GM23248 (cell line): ENCODE measurements at places on chromosomes 4 and X. TPM values are rescaled to one million over a fixed set of nuclear protein-coding genes. Genes with fewer than 3 reads are reported as not detected.

TRPC5OS gene
- not detected in 2 replicates for total RNA-seq

PPBP gene
- total RNA-seq = not detected in 2 replicates

SH2D1A gene
- not detected in 2 replicates for total RNA-seq

TMEM31 gene
- not detected in 2 replicates for total RNA-seq

WNK3 gene
- 0.43 and 0.63 TPM in 2 replicates for total RNA-seq

GC gene
- not detected in 2 replicates for total RNA-seq

UBQLN2 gene
- 11.4 and 11.9 TPM in 2 replicates for total RNA-seq

FMR1NB gene
- not detected in 2 replicates for total RNA-seq

EMCN gene
- 0.13 and 0.22 TPM in 2 replicates for total RNA-seq

TEX13D gene
- total RNA-seq = not detected in 2 replicates

GRCh38 chrX:130179579-130180215, 7.9 kb downstream of the RAB33A start:
- DNase-seq = peak; percentile 25

DNA sequence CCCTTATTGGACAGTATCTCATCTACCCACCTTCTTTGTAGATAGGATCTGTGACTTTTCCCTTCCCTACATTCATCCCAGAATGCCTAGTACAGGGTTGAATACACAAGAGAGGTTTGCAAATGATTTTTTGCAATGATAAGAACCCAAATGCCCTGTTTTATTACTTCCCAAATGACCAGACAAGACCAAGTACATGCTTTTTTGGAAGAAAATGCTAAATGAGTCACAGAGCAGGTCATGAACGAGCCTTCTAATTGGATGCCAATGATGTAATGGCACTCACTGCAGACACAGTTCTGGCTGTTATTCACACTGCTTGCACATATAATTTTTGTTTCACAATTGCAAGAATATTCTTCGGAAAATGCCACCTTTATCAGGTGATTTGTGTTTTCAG, 17.8 kb upstream of the GABRQ start:
- peak; percentile 47 for DNase-seq

GRCh38 chrX:151239751-151240150, 63.4 kb downstream of the GPR50 start:
- DNase-seq = no peak

DNA sequence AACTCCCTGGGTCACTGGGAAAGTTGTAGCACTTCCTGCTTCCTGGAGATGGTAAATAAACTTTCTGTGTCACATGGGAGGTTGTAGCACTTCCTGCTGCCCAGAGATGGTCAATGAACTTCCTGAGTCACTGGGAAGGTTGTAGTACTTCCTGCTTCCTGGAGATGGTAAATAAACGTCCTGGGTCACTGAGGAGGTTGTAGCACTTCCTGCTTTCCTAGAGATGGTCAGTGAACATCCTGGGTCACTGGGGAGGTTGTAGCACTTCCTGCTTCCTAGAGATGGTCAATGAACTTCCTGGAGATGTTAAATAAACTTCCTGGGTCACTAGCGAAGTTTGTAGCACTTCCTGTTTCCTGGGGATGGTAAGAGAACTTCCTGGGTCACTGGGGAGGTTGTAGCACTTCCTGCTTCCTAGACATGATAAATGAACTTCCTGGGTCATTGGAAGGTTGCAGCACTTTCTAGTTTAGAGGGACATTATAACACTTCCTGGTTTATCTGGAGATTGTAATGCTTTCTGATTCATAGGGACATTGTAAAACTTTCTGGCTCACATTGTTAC, 62.3 kb upstream of the CD99 start:
- no peak for DNase-seq

GRCh38 chr4:78291277-78291676, 234.2 kb downstream of the FRAS1 start:
- no peak for DNase-seq

GRCh38 chrX:18424482-18425198, 768 bp upstream of the CDKL5 start:
- DNase-seq = peak; percentile 61

GRCh38 chrX:19799319-19800182, 87.8 kb downstream of the SH3KBP1 start:
- DNase-seq = peak; percentile 80

GRCh38 chr4:109690690-109691410, 12.4 kb downstream of the CASP6 start:
- no peak for DNase-seq

DNA sequence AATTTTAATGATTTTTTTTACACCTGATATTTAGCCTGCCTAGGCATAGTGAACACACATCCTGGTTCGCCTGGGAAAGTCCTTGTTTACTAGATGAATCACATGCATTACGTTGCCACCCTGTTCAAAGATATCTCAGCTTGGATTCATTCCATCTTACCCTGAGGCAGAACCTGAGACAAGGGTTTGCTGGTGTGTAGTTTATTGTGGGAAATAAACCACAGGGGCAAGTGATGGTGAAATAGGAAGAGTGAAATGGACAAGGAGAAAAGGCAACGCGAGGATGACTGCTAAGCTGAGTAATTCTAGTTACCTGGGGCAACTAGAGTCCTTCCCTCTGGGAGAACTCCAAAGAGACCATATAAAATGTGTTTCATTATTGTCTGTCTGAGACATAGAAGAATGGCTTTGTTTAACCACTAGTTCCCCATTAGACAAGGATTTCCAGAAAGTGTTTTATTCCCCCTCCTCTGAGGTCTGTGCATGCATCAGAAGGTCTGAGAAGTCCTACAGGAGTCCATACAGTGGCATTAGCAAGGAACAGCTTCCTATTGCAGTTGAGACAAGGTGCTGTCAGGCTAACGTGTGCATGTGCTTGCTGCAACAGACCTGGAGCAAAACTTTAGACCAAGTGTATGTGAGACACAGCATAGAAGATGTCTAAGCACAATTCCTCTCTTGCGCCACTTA, 797.3 kb upstream of the FRG1 start:
- peak; percentile 1 for DNase-seq

GRCh38 chrX:106952988-106953387, 32.8 kb downstream of the CLDN2 start:
- DNase-seq = peak; percentile 33

DNA sequence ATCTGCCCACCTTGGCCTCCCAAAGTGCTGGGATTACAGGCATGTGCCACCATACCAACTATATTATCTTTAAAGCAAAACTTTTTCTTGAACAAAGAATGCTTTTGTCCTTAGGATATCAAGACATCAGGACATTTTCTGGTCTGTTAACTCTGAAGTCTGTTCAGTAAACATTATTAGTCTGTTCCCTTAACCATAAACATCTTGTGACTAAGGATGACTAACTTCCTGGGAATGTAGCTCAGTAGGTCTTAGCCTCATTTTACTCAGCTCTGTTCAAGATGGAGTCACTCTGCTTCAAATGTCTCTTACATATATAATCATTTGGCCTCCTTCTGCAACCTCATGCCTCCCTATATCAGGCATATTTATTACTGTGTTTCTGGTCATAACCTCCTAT, 122.9 kb downstream of the UBE2NL start:
- DNase-seq = peak; percentile 48

- no peak for DNase-seq
Observed at GRCh38 chr4:186691396-186691795, 32.3 kb downstream of the FAT1 start.

- DNase-seq = peak; percentile 17
Observed at GRCh38 chr4:52107745-52108144, 56.6 kb downstream of the SPATA18 start.

- no peak for DNase-seq
Observed at GRCh38 chr4:15765910-15766697, 12.0 kb upstream of the CD38 start.
